ENCODE measurements at places on chromosomes 4 and X.

GRCh38 chr4:2297606-2298531, 36.0 kb upstream of the MXD4 start:
- no peak for DNase-seq

DNA sequence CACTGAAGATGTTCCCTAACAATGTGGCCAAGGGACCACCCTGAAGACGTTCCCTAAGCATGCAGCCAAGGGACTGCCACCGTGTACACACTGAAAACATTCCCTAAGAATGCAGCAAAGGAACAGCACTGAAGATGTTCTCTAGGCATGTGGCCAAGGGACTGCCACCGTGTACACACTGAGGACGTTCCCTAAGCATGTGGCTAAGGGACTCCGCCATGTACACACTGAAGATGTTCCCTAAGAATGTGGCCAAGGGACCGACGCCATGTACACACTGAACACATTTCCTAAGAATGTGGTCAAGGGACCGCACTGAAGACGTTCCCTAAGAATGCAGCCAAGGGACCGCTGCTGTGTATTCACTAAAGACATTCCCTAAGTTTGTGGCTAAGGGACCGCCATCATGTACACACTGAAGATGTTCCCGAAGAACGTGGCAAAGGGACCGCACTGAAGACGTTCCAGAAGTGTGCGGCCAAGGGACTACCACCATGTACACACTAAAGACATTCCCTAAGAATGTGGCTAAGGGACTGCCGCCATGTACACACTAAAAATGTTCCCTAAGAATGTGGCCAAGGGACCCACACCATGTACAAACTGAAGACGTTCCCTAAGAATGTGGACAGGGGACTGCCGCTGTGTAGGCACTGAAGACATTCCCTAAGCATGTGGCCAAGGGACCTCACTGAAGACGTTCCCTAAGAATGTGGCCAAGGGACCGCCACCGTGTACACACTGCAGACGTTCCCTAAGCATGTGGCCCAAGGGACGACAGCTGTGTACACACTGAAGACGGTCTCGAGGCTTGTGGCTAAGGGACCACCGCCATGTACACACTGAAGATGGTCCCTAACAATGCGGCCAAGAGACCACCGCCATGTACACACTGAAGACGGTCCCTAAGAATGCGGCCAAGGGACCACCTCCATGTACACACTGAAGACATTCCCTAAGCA, 54.8 kb downstream of the DHRSX start:
- DNase-seq: no peak

- no peak for DNase-seq
Measured at GRCh38 chrX:147850875-147851274, 60.8 kb upstream of the FMR1 start.

GRCh38 chrX:71871367-71871766, 39.3 kb upstream of the NHSL2 start:
- DNase-seq: no peak

DNA sequence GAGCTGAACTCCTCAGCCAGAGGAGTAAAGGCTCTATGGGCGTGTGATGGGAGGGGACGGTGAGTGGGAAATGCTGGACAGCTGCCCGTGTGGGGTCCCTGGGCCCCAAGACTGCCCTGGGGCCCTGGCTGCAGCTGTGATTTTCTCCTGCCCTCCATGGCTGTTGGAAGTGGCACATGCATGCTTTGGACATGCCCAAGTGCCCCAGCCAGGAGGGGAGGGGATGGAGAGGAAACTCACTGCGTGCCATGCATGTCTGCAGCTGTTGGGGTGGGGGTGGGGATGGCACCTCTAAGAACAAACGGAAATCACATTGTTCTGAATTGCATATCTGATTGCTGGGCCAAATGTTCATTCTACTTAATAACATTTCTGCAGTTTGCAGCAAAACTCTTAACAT, 52.4 kb downstream of the MID2 start:
- no peak for DNase-seq

GRCh38 chr4:37279121-37279520, 34.6 kb downstream of the NWD2 start:
- no peak for DNase-seq

DNA sequence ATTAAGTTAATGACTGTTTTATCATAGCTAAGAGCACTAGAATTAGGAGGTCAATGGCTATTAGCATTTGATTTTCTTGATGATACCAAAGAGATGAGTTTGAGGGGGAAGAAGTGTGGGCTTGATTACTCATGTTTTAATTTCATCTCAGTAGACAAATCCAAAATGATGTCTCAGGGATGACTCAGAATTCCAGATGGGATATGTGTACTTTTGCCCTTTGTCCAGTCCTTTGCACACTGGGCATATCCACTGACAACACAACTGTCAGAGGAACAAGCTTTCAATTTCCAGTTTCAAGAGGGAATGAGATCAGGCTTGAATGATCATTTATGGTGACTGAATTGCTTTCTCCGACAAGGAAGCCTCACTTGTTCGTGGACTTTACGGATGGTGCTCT, 325.3 kb upstream of the FTHL17 start:
- DNase-seq: no peak
